CD4-positive, alpha-beta T cell treated with Interleukin-15 for 4 hours (primary cell): ENCODE measurements at places on chromosomes 2 and 18.

DNA sequence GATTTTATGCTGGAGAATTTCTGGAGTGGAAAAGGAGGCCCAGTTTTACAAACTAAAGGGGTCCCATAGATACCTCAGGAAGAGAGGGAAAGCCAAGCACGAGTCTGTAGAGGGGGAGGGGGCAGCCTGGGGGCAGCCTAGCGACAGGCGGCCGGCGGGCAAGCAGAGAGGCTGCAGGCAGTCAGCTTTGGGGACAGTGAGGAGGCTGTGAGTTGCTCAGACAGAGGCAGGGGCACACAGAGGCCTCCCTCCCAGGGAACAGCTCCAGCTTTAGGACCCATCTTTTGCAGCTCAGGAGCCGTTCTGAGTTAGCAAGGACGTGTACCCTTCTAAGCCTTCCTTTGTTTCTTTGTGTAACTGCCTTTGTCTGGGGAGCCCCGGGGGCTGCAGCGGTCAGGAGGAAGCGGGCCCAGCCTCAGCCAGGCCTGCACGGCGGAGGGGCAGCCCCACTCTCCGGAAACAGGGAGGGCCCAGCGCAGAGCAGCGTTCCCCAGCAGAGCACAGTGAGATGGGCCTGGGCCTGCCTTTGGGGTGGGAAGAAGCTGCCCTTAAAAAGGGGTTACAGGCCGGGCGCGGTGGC lies 41.1 kb upstream of the RALBP1 start:
- no peak for DNase-seq

GRCh38 chr2:121203591-121204249 lies 81.3 kb downstream of the TFCP2L1 start:
- DNase-seq, result no peak

DNA sequence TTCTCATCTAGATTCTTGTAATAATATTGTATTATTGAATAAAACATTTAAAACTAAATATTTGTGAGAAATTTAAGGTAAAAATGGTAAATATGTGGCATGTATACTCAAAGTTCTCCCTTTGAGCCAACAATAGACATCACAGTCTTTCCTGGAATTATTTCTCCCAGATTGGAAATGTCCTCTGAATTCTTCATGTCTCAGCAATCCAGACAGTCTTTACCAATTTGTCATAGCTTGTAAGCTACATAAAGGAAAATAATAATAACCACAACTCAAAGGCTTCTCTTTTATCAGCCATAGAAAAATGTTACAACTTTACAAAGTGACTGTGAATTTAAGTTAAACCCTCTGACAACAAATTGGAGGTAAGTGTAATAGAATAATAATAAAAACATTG lies 784.9 kb downstream of the EPHA4 start:
- no peak for DNase-seq

GRCh38 chr2:141565597-141565996 lies 565.2 kb downstream of the LRP1B start:
- no peak for DNase-seq

DNA sequence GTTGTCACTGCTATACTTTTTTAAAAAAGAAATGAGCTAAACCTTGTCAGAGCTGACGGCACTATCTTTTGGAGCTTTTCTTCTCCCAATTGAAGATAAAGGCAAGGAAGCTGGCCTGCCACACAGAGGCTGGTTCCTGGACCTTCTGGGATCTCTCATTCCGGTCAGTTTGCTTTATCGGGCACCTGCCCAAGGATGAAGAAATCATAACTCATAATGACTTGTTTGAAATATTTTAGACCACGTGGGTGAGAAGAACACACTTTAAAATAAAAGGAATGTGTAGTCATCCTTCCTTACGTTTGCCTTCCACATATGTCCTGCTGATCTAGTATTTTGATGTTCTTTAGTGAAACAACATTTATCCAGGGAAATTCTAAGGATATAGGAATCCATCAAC lies 535.7 kb downstream of the DCC start:
- no peak for DNase-seq

GRCh38 chr2:101107241-101107640 lies 43.9 kb downstream of the TBC1D8 start:
- DNase-seq, result no peak

DNA sequence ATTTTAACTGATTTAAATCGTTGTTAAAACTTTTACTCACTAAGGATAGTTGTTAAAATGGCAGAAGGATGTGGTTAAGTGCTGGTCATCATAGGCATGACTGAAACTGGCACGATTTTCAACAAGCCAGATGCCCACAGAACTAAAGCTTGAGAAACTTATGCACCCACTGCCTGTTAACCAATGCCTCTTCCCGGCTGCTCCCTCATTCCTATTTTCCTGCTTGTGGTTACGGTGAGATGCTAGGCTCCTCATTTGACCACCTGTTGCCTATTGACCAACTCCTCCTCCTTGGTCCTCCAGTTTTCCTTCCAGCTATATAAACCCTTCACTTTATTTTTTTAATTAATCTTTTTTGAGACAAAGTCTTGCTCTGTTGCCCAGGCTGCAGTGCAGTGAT lies 238.7 kb downstream of the TFCP2L1 start:
- DNase-seq, result no peak

DNA sequence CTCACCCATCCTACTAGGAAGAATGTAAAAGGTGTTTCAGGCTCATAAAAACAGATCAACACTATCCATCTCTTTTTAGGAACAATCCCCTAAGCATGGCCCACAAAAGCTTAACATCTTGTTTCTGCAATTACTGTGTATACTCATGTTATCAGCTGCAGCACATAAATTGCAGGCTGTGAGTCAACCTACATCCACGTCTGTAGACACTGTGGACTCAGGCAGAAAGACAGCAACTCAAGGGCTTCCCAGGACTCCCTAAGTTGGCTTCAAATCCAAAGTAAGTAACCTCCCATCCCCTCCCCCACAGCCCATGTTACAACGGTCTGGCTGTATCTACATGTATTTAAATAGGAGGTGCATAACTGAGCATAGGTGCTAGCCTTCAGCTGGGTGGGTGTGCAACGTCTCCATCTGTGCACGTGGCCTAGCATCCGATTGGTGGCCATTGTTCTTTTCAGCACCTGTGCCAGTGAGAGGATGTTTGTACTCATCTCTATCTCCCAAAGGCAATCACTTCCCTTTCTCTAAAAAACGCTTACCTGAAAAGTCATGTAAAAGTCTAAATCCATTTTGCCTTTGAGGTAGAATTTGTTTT lies 30.1 kb downstream of the UXS1 start:
- DNase-seq, result no peak

- no peak for DNase-seq
These were observed 63.0 kb downstream of the NPAS2 start for GRCh38 chr2:100882645-100883613.

GRCh38 chr2:191167766-191168165 lies 17.0 kb upstream of the STAT4 start:
- no peak for DNase-seq

DNA sequence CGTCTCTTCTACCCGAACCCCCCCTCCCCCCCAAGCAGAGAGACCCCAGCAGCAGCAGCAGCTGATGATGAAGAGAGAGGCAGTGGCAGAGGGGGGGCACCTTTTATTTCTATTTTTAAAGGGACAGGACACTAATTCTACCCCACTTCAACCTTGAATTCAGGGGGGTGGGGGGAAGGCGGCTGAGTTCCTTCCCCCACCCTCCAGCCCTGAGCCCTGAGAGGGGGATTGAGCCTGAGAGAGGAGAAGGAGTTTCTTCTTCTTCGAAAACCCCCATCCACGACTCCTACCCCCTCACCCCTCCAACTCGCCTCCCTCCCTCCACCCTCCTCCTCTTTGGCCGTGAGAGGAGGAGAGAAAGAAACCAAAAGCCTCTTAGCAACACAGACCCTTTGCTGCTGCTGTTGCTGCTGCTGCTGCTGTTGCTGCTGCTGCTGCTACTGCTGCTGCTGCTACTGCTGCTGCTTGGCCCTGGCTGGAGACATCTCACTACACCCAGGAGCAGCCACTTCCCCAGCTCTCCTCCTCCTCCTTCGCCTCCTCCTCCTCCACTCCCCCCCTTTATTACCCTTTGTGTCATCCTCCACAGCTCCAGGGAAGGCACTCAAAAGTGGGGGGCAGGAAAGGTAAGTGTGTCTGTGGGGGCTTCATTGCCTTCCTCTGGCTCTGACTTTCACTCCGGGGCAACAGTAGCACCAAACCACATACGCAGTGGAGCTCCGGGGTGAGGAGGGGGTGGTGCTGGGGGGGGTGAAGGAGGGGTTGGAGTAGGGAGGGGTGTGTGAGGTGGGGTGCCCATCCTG lies at the start of gene MBD5:
Gene MBD5 (plus strand): TSS at position 33 of the 803 bp plus-strand sequence.
- peak; percentile 62 for DNase-seq
